ENCODE measurements at places on chromosomes 1 and 21.

DNA sequence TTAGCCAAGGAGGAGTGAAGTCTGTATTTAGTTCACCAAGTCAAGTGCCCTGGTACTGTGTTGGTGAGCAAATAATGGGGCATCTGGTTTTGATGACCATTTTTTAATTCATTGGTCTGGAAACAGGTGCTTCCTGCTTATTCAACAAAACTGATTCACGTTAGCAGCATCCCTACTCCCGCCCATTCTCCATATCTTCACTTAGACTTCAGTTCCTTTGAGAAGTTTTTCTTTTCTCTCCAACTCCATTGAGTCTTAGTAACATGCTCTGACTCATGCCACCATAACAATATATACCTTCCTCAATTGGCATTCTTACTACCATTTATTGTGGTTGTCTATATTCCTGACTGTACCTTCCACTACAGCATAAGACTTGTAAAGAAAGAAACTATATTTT is 468.9 kb downstream of the DPYD start:
- no peak for DNase-seq

DNA sequence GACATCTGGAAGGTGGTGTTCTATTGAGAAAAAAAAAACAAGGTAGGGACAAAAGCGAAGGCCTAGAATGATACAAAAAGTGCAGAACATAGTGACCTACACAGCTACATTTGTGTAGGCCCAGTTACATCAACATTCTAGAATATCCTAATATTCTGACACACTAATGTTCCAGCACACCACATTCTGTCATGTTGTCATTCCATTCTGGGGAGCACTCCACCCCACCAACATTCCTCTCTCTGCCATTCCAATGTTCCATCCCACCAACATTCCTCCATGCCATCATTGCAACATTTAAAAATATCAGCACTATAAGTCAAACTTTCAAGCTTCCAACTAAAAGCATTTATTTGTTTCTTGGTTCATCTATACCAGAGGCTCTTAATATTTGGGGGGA is 28.5 kb downstream of the COA7 start:
- DNase-seq: no peak

DNA sequence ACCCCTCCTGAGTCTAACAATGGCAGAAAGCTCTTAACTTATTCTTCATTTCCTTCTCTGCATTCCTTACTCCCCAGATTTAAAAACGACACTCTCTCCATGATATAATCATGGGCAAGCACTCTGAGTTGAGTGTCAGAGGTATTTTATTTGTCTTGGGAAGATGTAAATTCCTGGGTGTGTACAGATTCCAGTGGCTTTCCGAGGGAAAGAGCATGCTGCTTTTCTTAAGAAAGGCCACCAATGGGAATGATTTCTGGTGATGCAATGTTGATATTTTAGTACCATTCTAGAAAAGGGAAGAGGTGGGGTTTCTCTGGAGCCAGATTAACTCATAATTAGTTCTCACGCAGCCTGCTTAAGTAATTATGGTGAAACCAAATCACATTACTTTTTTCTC is 47.8 kb upstream of the BTG3 start:
- DNase-seq: no peak

DNA sequence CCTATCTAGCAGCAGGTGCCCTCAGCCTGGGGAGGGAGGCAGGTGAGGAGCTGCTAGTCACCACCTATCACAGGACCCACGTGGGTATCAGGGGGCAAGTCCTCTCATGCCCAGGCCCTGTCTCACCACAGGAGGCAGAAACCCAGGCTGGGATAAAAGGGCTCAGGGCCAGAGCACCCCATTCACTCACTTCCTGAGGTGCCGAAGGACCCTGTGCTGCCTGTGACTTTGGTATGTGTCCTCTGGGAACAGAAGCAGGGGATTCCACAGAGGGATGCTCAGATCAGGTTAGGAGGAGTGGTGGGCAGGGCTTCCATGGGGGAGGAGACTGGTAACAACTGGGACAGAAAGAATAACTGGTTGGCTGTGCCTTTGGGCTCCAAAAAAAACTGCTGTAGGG is at the start of gene LCE1E:
LCE1E (plus strand) TSS at position 181 of the 400 bp plus-strand sequence. CDS start 1,043 bp downstream, outside the sequence.
- DNase-seq: no peak

DNA sequence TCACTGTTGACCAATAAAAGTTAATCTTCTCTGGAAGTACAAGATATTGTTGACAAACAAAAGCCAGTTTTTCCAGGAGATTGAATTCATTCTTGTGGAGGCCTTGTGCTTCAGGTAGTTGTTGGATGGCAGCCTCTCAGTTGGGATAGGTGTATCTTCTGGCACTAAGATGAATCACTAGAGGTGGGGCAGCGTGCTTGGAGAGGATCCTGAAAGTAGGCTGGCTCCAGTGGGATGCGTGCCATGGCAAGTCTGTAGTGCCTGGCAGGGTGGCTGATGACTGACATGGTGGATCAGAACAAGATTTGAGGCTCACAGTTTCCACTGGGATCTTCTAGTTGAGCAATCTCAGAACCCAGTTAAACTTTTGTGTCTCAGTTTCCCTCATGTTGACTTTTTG is 2.4 kb downstream of the VPS13D start:
- DNase-seq: peak; percentile 16

Data from stimulated activated CD4-positive, alpha-beta T cell treated with anti-CD3 and anti-CD28 coated beads, Interleukin-1b, Interleukin-23, amount 100 ng/mL, for 48 hours (primary cell).